ENCODE measurements at places on chromosomes 1 and 21.

DNA sequence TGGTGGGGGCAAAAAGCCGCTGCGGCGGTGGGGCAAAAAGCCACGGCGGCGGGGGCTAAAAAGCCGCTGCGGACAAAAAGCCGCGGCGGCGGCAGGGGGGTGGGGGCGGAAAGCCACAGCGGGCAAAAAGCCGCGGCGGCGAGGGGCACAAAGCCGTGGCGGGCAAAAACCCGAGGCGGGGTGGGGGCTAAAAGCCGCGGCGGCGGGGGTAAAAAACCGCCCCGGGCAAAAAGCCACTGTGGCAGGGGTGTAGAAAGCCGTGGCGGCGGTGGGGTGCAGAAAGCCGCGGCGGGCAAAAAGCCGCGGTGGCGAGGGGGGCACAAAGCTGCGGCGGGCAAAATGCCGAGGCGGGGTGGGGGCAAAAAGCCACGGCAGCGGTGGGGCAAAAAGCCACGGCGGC is 3901.8 kb downstream of the SRGAP2C start:
- DNase-seq, result no peak

GRCh38 chr1:111471012-111471411 is 2.8 kb upstream of the C1orf162 start:
- peak; percentile 83 for DNase-seq

- DNase-seq, result no peak
Observed at GRCh38 chr1:169043823-169044222, 62.7 kb upstream of the ATP1B1 start.

GRCh38 chr1:65263286-65263685 is 46.1 kb upstream of the DNAJC6 start:
- DNase-seq, result no peak

GRCh38 chr1:217770918-217771317 is 139.8 kb downstream of the SPATA17 start:
- no peak for DNase-seq
